ENCODE measurements at places on chromosomes 5 and 9.

- DNase-seq: no peak
These were observed 18.8 kb upstream of the TNFAIP8 start for GRCh38 chr5:119336845-119337580.

GRCh38 chr5:176658817-176659511 lies 11.7 kb downstream of the TSPAN17 start:
- DNase-seq: peak; percentile 0

DNA sequence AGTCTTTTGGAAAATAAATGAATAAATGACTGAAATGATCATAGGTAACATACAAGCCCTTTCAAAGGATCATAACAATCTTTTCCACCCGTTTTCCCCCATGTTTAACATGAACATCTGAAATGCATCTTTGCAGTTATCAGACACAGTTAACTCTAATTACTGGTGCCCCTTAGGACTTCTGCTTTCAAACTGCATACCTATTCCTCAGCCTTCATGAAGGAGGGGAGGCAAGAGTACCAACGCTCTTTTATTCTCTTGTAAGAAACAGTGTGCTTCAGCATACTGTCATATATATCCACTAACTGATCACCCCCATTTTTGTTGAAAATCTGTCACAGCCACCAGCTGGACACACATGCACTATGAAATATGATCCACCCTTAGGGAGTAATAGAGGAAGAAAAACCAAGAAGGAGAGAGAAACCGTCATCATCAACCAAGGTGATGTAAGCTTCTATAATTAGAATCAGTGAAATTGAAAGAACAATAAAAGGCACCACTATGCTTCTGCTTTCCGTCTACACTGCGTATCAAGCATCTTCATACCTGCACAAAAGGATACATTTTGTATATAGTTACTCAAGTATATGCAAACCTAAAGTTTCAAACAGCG lies 98.7 kb downstream of the RAPGEF6 start:
- DNase-seq: peak; percentile 25

DNA sequence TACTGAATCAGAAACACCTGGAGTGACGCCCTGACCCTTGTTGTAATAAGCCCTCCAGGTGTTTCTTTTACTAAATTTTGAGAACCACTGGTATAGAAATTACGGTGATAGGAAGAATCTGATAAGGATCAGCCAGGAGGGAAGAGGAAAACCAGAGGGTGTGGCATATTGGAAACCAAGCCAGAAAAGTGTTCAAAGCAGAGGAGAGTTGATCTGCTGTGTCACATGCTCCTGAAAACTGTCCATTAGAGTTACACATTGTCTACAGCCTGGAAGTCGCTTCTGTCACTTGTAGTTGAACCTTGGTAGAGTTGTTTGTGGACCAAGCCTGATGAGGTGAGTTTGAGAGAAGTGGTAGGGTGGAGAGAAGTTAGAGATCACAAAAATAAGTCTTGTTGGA lies 497.4 kb downstream of the ENC1 start:
- DNase-seq: no peak

GRCh38 chr9:81562231-81563019 lies 126.9 kb downstream of the TLE1 start:
- DNase-seq: peak; percentile 92

GRCh38 chr5:132087176-132087575 lies 13.6 kb downstream of the CSF2 start:
- no peak for DNase-seq

GRCh38 chr9:121398374-121398773 lies 28.3 kb upstream of the STOM start:
- DNase-seq: peak; percentile 79
